NCI-H226 (cell line): ENCODE measurements at places on chromosomes 2 and 18.
A peak's percentile ranks its signal among the peaks of the same experiment; 100 is the strongest.

DNA sequence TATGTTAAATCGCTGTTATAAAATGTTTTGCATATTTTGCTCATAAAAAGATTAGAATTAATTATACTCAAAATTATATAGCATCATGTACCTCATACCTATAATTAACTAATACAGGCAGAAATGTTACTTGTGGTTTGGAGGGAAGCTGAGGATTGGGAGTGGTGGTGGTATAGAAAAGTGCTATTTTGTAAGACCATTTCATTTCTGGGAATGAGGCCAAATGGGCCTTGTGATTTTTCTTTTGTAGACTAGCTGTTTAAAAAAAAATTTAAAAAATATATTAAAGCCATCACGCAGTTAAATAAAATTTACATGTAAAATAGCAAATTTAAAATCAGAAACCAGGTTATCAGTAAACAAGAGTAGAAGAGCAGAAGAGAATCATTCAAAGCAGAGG is 560.8 kb upstream of the FAM98A start:
- DNase-seq, result no peak

- DNase-seq, result no peak
Observed at GRCh38 chr2:218893349-218894150, 12.9 kb downstream of the WNT10A start.

DNA sequence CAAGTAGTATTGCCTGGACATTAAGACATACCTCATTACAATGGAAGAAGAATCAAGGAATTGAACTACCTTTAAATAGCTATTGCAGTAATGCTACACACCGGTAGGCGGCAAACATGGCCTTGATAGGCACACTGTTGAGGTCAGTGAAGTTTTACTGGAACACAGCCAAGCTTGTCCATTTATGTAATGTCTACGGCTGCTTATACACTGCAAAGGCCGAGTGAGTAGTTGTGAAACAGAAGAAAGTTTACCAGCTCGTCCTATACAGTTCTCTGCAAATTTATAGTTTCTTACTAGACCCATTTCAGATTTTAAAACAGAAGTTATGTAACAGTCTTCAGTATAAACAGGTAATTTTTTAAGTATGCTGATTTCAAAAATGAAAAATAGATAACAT is 38.8 kb downstream of the PPP4R1 start:
- peak; percentile 84 for DNase-seq

DNA sequence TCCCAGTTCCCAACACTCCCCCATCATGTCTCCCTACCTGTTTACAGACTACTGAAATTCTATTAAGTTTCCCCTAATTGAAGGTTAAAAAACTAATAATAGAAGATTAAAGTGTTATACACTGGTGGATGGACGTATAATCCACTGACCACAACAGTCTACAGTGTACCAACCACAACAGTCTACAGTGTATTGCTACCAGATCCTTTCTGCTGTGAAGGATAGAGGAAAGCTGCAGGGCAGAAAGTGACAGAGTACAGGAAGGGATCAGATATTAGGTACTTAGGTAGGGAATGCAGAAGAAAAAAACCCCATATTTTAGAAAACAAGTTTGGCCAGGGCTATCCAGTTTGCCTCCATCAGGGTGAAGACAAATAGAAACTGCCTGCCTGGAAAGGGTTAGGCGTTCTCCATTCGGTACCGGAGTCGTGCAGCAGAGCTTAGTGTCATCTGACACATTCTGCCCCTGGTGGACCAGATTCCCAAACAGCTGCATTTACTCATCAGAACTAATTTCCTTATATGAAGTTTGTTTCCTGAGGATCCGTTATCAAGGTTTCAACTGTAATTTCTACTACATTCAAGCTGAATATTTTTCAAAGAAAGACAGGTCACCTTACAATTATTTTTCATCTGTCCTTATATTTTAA is 49.9 kb downstream of the KLF7 start:
- no peak for DNase-seq

DNA sequence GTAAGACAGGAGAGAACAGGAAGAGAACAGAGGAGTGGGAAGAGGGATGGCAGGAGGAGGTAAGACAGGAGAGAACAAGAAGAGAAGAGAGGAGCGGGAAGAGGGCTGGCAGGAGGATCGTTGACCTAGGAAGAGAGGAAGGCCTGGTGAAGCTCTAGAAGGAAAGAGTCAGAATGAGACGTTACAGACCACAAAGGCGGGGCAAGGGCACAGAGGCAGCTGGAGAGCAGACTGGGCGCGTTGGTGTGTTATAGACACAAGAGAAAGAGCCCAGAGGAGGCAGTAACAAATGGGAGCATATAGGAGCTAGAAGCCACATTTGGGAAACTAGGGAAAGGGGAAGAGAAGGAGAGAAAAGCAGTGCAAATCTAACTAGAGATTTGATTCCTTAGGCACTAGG is 26.6 kb downstream of the PTRHD1 start:
- no peak for DNase-seq

GRCh38 chr18:68215931-68216330 is 499.0 kb downstream of the TMX3 start:
- peak; percentile 41 for DNase-seq

DNA sequence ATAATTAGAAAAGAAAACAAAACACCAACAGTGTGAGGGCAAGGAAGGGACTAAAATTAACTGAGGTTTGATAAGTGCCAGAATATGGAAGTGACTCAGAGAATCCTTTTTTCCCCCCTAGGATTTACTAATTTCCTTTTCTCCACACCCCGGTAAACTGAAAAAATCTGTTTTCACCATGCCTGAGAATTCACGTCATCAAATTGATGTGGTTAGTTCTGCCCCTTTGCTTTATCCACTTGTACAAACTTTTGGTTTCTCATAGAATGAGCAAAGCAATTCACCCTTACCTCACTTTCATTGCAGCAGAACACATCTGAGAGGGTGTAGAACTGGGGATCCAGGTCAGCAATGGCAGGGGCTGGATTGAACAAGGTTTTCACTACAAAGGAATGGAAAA is 57.8 kb downstream of the RBKS start:
- peak; percentile 44 for DNase-seq

DNA sequence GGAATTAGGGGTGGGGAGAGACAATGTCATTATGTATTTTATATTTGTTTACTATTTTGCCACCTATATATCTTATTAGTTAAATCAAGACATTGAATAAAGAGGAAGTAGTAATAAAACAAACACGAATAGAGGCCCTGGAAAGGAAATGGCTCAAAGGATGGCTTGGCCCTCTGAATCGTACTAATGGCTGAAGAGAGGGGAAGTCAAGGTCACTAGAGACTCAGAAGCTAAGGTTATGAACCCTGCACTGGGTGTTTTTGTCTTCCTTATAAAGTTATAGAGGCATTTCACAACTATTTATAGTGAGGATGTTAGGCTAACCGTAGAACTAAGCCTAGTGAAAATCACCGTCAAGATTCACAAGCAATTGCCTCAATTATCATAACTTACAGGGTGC is 685.9 kb downstream of the ARHGAP15 start:
- no peak for DNase-seq

DNA sequence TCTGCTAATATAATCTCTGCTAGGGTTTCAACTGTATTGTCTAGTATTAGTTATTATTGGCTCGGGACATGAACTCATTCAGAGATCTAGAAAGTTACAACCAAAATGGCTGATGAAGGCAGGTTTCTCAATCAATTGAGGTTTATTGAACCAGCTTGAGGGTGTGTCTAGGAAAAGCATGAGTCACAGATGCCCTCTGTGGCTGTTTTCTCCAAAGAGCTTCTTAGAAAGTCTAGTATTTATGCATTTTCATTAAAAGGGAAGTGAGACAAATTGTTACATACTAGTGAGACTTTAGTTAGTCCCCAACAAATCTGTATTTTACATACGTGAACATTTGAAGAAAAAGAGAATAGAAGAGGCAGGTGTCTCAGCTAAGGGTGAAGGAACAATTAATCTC is 23.0 kb upstream of the RTTN start:
- DNase-seq, result no peak

- no peak for DNase-seq
Observed at GRCh38 chr2:20187331-20187730, 37.6 kb downstream of the SDC1 start.

GRCh38 chr2:42052702-42053481 is 5.1 kb downstream of the PKDCC start:
- peak; percentile 13 for DNase-seq

DNA sequence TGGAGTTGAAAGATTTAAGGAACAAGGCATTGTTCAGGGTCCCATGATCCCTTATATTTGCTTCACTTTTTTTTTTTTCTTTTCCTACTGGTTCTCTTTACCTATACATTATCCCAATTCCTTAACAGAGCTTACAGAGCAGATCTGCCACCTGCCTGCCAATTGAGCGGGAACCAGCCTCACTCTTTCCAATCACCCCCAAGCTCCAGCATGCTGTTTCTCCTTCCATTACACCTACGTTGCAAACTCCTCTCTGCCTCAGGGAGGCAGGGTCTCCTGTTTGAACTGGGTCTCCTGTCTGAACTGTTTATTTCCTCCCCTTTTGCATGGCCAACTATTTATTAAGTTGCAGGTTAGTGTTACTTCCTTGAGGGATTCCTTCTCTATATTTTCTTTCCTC is 77.2 kb upstream of the SLC38A11 start:
- no peak for DNase-seq

- peak; percentile 94 for DNase-seq
Observed at GRCh38 chr2:172836347-172836821, 100.7 kb downstream of the RAPGEF4 start.

GRCh38 chr18:62537946-62538345 is 15.1 kb downstream of the ZCCHC2 start:
- no peak for DNase-seq

DNA sequence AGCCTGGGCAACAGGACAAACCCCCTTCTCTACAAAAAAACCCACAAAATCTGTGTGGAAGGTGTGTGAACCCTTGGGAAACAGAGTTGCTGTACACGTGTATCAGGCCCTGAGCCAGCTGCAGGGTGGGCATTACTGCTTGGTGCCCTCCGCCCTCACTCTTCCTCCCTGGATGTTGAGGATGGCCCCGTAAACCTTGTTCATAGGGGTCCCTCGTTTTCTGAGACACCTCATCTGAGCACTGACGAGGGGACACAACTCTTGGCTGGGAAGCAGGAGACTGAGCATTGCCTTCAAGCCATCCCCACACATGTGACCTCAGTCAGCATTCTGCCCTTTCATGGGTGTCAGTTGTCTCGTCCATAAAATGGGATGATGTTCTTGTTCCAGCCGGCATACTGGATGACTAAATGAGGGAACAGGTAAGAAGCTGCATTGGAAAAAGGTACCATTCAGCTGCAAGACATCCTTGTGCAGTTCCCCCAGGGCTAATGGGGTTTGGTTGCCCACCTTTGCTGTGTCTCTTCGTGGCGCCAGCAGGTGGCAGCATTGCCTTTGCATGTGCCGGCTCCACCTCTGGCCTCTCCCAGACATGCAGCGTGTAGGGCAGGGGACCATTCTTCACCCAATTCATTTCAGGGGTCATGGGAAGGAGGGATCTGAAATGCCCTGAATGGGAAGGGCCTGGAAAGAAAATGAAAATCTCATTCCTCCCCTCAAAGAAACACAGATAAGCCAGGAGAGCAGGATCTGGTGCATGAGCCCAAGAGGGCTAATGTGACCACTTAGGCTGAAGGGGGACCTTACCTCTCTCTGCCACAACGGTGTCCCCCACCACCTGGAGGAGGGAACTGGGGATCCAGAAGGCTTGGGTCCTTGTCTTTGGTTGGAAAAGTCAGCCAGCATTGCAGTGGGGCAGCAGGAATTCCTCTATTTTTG is 36.4 kb upstream of the HAAO start:
- peak; percentile 52 for DNase-seq

DNA sequence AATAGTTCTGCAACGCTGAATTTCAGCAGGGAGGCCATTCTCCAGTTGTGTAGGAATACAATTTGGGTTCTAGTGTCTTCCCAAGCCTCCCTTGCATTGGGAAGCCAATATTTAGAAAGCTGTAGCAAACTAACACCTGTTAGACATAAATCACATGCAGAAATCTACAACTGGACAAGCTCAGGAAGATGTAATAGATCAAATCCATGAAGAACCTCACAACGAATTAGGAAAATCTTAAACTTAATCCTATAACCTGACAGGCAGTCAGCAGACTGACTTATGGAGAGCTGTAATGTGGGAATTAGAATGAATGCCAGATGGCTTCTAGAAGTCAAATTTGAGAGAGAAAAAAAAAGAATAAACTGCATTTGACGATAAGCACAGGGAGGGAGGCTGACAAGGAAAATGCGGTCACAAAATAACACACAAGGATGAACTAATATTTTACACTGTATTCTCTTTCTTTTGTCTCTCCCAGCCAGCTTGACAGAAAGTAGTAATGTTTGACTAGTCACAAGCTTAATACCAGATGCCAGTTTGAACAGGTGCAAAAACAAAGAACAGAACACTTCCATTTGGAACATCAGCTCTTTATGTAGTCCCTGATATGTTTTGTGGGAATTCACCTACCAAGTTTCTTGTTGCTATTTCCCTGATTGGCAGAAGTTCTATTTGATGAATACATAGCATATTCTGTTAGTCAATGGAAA is 50.8 kb upstream of the FANCL start:
- DNase-seq, result no peak

DNA sequence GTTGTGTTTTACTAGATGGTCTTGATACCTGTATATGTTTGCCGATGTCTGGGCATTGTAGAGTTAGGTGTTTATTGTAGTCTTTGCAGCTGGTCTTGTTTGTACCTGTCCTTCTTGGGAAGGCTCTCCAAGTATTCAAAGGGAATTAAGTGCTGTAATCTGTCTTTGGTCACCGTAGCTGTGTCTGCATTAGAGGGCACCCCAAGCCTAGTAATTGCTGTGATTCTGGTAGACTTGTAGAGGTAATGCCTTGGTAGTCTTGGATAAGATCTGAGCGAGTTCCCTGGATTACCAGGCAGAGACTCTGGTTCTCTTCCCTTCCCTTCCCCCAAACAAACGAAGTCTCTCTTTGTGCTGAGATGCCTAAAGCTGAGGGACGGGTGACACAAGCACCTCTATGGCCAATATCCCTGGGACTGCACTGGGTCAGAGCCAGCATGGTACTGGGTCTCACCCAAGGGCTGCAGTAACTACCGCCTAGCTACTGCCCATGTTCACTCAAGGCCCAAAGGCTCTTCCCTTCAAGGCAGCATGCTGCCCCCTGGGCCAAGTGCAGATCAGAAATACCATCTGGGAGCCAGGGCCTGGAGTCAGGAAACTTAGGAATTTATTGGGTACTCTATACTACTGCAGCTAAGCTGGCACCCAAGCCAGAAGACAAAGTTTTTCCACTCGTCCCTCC is 27.1 kb downstream of the STPG4 start:
- DNase-seq, result no peak

GRCh38 chr18:44918142-44918476 is 237.4 kb downstream of the SETBP1 start:
- DNase-seq, result no peak

- DNase-seq, result no peak
Observed at GRCh38 chr2:24886691-24887304, 33.2 kb downstream of the ADCY3 start.

- DNase-seq, result no peak
Observed at GRCh38 chr2:122132147-122132691, 376.8 kb downstream of the TSN start.

GRCh38 chr2:143758629-143759330 is 629.6 kb downstream of the ARHGAP15 start:
- DNase-seq, result peak; percentile 49

- no peak for DNase-seq
Observed at GRCh38 chr2:223113161-223113560, 61.2 kb downstream of the KCNE4 start.
